ENCODE measurements at places on chromosomes 12 and 14. TPM values are rescaled to one million over a fixed set of nuclear protein-coding genes. Genes with fewer than 3 reads are reported as not detected.

SERPINA9 gene
- total RNA-seq, result not detected

ATL1 gene
- 1.6 TPM for total RNA-seq

MYH6 gene
- total RNA-seq, result not detected

C3AR1 gene
- not detected for total RNA-seq

C1S gene
- total RNA-seq, result 2.1 TPM

ST8SIA1 gene
- 0.23 TPM for total RNA-seq

All from airway epithelial cell (primary cell).